ENCODE measurements at places on chromosomes 11 and 22.

DNA sequence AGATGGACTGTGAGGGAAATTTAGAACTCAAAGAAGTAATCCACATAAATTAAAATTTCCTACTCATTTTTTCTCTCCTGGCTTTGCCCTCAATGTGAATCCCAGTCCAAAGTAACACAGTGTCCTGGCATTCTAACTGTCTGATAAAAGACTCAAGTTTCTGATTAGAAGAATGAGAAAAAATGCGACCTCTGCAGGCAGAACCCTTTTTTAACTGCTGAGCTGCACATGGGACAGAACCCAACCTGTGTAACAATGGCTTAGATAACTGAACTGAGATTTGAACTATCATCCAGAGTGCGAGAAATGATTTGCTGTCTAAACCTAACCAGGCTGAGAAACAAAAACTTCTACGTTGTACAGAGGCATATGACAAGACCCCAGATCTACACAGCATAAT, 385.6 kb upstream of the LRRC4C start:
- DNase-seq: no peak

- DNase-seq: no peak
Measured at GRCh38 chr22:44520465-44521094, 22.5 kb upstream of the RTL6 start.

DNA sequence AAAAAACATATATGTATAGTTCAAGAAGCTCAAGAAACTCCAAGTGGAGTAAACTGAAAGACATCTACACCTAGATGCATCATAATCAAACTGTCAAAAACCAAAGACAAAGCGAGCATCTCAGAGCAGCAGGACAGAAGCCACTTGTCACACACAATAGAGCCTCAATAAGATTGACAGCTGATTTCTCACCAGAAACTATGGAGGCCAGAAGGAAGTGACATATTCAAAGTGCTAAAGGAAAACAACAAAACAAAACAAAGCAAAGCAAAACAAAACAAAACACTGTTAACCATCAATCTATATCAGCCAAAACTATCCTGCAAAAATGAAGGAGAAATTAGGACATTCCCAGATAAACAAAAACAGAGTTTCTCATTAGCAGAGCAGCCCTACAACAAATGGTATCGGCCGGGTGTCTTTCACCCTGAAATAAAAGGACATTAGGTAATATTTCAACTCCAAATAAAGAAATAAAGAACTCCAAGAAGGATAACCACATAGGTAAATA, 65.8 kb upstream of the SEPTIN5 start:
- DNase-seq: no peak

DNA sequence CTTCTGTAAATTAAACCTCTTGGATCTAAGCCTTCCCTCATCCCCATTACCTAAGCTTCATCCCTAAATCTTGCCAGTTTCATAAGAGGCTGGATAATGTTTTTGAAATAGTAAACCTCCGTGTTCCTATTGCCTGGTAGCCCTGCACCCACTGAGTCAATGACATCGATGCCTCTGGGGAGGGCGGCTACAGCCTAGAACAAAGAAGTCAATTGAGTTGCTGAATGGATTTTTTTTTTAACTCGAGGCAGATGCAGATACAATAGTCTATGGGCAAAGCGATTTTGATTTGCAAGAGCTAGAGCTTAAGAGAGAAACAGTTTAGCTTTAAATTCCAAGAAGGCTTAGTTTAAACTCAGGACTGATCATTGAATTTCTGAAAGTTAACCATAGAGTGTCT, 121.3 kb downstream of the NECTIN1 start:
- no peak for DNase-seq

GRCh38 chr11:66316849-66317251, at the start of gene CD248:
CD248 (minus strand) TSS chr11:66317044; CDS start chr11:66317027, 17 bp downstream.
- DNase-seq: no peak

DNA sequence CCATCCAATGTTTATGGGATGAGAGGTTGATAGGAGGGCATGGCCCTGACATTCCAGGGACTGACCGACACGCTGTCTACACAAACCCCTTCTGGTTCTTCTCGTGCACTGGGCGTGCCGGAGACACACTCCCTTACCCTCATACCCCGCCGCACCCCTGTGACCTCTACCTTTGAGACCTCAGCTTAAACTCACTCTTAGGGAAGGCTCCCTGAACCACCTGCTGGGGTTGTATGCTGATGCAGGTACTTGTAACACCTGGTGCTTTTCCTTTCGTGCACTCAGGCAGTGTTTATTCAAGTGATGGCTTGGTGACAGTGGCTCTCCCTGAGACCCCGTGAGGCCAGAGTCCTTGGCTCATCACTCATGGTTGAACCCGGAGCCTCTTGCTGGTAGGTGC, 12.0 kb downstream of the PPARA start:
- DNase-seq: no peak

- no peak for DNase-seq
Measured at GRCh38 chr22:46970411-46971098, 208.1 kb downstream of the TBC1D22A start.

DNA sequence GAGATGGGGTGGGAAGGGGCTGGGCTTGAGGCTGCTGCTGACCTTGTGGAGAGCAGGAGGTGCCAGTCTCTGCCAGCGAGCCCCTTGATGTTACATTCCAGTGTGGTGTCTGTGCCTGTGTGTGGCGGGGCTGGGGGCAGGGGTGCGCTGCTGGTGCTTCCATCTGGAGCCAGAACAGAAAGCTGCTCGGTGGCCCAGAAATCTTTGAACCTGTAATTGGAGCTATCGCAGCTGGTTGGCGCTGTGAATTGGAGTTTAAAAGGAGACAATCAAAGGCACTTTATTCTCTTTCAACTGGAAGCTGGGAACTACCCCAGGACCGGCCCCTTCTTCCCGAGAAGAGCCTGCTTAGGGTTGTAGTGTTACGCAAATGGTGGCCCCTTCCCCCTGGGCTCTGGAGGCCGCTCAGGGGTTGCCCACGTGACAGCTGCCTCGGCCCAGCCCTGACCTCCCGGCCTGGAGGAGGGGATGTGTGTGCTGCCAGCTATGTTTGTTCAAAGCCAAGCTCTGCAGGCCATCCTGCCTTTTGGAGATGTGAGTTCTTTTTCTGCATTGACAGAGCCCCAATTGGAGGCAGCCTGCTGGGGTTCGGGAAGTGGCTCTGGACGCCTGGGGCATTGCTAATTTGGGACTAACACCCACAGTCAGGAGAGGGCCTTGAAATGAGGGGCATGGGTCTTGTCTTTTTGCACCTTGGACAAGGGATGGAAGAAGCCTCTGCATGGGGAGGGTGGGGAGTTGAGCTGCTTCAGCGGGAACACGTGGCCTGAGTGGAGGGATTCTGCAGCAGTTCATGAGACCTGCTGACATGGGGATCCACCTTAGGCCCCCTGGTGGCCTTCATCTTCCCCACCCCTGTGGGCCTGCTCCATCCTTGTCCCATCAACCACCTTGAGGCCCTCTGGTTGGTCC, 14.0 kb upstream of the ARSA start:
- DNase-seq: no peak

- no peak for DNase-seq
Measured at GRCh38 chr22:49909476-49910205, 8.6 kb downstream of the ALG12 start.

DNA sequence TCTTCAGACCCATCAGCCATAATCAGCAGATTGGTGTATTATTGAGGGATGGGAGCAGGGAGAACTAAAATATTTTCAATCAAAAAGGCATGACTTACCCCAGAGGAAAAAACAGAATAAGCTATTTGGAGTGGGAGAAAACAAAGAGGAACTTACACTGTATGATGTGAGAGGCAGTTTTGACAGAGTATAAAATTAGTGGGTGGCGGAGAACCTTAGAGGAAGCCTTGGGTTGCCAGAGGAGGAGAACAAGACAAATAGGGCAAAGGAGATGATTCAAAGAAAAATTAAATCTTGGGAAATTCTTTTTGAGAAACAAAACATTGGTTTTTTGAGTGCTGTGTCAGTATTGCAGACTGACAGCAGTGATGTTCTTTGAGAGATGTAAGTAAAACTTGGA, 285.0 kb downstream of the C11orf87 start:
- DNase-seq: no peak

- DNase-seq: no peak
Measured at GRCh38 chr22:23225337-23225723, 45.0 kb downstream of the BCR start.

GRCh38 chr11:102012946-102013345, 34.3 kb upstream of the CFAP300 start:
- DNase-seq: no peak

DNA sequence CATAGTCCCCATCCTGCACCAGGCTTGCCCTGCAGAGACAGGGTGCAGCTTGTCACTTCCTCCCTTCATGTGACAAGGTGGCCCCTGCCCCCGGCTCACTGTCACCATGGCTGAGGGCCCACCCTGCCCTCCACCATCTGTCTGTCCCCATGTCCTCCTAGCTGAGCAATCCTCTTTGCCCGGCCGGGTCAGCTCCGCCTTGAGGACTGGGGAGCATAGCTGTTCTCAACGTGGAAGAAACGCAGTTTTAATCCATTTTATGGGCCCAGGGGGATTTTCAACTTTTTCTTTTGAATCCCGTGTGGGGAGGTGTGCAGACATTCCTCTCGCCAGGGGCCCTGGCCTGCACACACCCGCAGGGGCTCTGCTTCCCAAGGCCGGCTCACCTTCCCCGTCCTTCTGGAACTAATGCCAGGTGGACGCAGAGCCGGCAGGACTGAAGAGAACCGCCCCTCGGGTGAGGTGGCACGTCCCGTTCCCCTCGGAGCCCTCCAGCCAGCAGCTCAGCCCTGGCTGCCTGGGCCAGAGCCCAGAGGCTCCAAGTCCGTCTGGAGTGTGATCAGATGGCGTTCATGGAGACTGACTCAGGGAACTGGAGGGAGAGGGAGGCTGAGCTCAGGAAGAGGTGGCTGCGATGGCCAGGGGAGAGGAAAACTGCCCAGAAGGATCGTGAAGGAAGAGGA, 1108.7 kb downstream of the BRD1 start:
- DNase-seq: no peak

GRCh38 chr11:77779935-77780334, 40.6 kb downstream of the RSF1 start:
- no peak for DNase-seq

- DNase-seq: no peak
Measured at GRCh38 chr22:40654522-40655167, 18.1 kb upstream of the MRTFA start.

- no peak for DNase-seq
Measured at GRCh38 chr11:119975561-119976152, 162.3 kb downstream of the TRIM29 start.

DNA sequence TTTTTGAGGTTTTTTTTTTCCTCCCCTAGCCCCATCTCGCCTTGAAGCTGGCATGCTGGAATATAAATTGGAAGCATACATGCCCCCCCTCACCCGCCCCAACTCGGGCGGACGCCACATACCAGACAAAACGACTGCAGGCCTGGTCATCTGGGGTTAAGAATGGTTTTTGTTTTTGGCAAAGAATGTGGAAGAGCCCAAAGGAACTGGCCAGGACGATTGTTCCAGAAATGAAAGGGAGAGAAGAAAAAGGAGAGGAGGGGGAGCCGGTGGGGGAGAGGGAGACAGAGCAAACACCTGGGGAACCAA, 25.0 kb downstream of the MN1 start:
- DNase-seq: no peak

- DNase-seq: no peak
Measured at GRCh38 chr11:65121447-65121864, 478 bp downstream of the FAU start.

DNA sequence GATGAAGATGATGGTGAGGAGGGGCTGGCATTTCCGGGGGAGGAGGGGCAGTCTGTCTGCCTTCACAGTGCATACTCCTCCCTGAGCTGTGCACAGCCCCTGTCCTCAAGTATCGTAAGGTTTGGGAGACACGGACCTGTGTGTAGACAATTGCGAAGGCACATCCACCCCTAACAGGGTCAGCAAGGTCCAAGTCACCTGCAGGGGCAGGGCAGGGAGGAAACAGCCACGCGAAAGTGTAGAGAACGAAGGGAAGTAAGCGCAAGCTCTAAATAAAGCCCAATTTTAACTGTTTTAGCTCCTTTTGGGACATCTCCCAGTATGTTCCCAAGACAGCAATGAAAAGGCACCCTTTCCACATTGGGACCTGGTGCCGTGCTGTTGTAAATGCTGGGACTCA, 448.2 kb downstream of the TBC1D22A start:
- DNase-seq: no peak

- DNase-seq: no peak
Measured at GRCh38 chr11:36097219-36097650, 153.4 kb downstream of the LDLRAD3 start.

GRCh38 chr11:112662554-112662953, 298.7 kb upstream of the NCAM1 start:
- no peak for DNase-seq

GRCh38 chr22:49763138-49763537, 64.5 kb downstream of the BRD1 start:
- DNase-seq: no peak

GRCh38 chr11:94708176-94708575, 60.0 kb upstream of the AMOTL1 start:
- DNase-seq: no peak

DNA sequence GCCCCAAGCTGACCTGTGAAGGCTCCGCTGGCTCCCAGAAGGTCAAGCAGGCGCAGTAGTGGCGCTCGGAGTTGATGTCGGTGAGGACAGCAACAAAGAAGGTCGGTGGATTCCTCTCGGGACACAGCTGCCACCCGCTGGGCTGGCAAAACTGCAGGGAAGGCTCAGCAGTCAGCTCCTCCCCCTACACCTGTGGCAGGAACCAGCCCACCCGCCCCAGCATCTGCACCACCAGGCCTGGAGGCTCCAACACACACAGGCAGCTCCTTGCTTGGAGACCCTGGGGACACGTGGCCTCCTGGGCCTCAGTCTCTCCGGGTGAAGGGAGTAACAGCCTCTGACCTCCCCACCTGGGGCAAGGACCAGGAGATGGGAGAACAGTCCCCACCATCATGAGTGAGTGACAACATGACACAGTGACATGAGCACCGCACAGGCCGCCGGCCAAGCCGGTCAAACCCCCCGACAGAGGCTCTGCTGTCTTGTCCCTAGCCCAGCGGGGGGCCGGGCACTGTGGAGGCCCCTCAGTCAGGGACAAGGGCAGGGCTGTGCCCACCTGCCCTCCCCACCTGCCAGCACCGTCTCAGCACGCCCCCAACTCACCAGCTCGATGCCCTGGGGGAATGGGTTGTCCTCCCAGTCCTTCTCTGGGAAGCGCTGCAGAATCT, 6.9 kb downstream of the SBF1 start:
- DNase-seq: no peak

DNA sequence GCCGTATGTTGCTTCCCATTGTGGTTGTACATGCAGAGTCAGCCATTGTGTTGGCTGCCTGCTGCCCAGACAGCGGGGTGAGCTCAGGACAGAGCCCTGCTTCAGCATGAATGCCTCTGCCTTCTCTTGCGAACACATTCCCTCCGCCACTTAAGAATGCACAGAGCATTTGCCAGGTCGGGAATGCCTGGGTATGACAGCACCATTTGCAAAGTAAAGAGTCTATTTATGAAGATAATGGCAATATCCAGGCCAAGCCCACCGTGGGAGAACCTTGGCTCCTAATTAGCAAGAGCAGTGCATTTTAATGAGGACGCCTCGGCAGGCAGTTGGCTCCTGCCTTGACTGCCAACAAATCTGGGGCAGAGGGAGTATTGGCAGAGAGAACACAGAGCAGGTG, 62.5 kb upstream of the SORL1 start:
- DNase-seq: no peak

GRCh38 chr11:34921156-34921555, 4.7 kb downstream of the PDHX start:
- DNase-seq: no peak
